ENCODE measurements at places on chromosomes 7 and 10.

DNA sequence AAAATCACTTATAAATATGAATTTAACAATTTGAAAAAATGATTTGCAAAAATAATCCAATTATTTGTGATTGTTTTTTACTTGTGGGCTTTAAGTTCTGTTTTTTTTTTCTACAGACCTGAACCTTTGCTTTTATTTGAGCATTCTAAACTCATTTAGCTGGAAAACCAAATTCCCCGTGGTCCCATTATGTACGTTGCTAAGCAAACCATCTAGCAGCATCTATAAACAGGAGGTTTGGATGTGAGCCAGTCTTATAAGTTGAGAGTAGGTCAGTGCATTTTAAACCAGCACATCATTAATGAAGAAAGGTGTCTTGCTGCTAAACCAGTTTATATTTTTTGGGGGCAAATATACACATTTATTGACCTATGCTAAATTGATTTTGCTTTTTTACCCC lies 77.3 kb downstream of the LRRN3 start:
- DNase-seq: no peak

DNA sequence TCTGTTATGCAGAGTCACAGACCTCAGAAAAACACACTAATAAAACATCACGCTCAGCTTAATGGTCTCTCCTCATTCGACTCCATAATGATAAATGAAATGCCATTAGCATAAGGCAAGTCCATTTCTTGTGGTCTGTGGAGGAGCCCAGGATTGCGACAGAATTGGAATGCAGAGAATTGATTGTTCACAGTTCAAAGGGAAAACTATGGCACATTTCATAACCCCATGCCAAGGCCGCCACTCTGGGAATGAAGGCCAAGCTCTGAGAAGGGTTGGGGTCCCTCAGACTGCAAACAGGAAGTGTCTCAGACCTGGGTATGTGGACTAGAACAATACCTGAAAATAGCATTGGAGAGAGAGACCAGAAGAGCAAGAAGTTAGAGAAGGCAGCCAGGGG lies 398.9 kb downstream of the ADRA2A start:
- DNase-seq: no peak

- no peak for DNase-seq
Measured at GRCh38 chr7:47546171-47546570, 35.7 kb downstream of the TNS3 start.

GRCh38 chr10:80709866-80710265 lies 172.2 kb downstream of the SH2D4B start:
- DNase-seq: no peak

DNA sequence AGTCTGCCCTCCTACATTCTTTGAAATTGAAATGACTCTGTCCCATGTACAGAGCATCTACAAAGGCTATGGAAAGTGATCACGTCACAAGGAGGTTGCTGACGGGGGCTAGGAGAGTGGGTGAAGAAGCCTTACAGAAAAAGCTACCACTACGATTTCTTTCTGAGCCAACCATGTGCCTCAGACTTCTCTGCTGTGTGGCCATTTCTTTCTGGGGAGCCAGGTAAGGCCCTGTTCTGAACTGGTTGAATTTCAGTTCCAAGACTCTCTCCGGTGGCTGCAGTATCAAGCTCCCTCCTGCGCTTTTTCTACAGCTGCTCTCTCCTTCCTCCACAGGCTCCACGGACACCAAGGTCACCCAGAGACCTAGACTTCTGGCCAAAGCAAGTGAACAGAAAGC lies 112.5 kb upstream of the PRSS1 start:
- peak; percentile 15 for DNase-seq

- DNase-seq: no peak
Measured at GRCh38 chr10:98957801-98958200, 277.9 kb downstream of the HPSE2 start.

GRCh38 chr7:116653204-116653603 lies 18.8 kb upstream of the MET start:
- no peak for DNase-seq

DNA sequence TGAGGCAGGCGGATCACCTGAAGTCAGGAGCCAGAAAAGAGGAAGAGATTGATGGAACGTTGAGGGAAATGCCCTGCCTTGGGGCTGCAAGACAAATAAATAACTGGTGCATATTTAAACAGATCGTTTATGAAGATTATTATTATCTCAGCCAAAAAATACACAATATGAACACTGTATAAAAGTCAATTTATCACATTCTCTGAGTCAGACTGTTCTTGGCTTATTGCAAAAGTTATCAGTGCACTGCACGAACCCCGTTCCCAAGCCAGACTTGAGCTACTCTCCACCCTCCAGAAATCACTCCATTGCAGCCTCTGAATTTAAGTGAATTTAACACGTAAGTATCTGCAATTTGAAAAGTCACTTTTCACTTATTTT lies 1.6 kb downstream of the DNMBP start:
- DNase-seq: no peak

GRCh38 chr7:150997817-150998216 lies 7.0 kb downstream of the NOS3 start:
- no peak for DNase-seq

DNA sequence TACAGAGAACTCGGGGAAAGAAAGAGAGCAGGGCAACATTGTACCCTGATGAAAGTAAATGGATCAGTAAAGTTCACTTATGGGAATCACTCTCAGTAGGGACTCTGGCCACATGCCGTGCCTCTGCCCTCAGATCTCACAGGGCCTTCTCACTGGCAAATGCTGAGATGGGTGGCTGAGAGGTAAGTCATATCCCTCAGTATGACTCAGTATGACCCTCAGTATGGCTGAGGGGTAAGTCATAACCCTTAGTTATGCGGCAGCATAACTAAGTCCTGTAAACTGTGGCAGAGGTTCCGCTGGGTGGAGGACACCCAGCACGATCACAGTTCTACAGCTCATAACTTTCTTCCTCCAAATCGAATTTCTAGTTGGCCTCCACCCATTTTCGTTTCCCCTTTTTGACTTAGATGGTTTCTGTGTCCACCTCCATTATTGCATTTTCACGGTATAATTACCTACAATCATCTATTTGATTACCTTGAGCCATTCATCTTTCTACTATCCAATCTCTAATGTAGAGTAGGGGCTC lies 26.5 kb upstream of the WNT16 start:
- DNase-seq: no peak

DNA sequence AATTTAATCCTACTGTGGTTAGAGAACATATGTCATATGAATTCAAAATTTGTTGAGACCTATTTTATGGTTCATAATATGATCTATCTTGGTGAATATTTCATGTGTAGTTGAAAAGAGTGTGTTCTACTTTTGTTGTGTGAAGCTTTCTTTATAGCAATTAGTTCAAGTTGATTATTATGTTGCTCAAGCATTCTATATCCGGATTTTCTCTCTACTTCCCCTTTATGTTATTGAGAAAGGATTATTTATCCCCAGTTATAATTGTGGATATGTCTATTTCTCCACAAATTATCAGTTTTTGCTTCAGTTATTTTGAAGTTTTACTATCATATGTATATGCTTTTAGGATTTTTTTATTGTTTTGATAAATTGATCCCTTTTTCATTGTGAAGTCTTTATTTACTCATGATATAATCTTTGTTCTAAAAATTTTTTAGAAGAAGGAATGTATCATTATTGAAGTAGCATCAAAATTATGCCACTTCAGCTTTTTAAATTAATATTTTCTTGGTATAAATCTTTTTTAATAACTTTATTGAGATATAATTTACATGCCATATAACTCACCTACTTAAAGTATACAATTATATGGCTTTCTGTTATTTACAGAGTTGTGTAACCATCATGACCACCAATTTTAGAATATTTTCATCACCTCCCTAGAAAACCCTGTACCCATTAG lies 12.0 kb upstream of the MEST start:
- DNase-seq: no peak

- DNase-seq: no peak
Measured at GRCh38 chr7:112930787-112931186, 140.6 kb upstream of the TMEM168 start.

- no peak for DNase-seq
Measured at GRCh38 chr7:46695051-46695708, 774.1 kb upstream of the IGFBP3 start.

DNA sequence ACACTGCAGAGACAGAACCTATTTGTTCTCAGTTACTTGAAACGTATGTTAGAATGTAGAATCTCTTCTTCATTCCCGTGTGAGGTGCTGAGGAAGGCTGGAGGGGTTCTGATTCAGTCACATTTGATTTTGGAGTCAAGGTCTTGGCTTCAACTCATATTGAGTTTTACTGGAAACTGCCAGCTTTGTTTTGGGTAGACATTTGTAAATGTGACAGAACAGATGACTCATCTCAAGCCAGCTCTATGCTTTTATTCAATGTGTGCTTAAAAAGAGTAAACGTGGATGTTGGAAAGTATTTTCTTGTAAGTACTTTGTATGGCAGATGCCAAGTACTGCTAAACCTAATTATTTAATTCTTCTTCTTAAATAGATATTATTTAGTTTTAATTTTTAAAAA lies 780.8 kb upstream of the C7orf33 start:
- DNase-seq: no peak

- no peak for DNase-seq
Measured at GRCh38 chr10:110733218-110733952, 89.2 kb downstream of the RBM20 start.

- no peak for DNase-seq
Measured at GRCh38 chr10:127036987-127037386, 131.8 kb downstream of the DOCK1 start.

DNA sequence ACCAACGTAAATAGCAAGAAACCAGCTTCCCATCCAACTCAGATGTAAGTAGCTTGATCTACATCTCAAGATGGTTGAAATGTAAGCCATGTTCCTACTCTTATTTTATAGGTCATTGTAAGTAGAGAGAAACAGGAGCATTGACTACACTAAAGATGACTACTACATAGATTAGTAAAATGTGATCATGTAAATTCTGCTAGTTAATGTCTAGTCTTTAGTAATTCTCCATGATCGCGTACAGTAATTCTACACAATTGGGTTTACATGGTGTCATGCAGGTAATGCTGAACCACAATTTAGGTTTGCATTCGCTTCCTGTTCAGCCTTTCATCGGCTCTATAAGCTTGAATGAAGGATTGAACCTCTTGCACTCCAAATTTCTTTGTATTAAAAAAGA lies 14.9 kb upstream of the SFMBT2 start:
- no peak for DNase-seq

GRCh38 chr10:21159669-21160068 lies 262.6 kb upstream of the NEBL start:
- DNase-seq: no peak

DNA sequence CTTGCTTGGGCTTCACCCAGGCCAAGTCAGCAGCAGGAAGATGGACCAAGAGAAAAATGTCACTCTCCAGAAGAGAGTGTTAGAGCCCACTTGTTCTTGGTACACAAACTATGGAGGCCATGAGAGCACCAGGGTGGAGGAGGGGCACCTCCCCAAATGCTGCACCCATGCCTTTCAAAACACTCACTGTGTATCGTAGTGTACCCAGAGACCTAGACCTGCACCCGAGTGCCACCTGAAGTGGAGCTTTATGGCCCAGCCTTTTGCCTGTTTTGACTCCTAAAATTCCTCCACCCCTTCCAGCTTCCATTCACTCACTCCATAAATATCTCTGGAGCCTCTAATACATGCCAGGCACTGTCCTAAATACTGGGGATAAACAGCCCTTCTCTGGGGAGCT lies 5.0 kb downstream of the SFTPD start:
- DNase-seq: no peak

DNA sequence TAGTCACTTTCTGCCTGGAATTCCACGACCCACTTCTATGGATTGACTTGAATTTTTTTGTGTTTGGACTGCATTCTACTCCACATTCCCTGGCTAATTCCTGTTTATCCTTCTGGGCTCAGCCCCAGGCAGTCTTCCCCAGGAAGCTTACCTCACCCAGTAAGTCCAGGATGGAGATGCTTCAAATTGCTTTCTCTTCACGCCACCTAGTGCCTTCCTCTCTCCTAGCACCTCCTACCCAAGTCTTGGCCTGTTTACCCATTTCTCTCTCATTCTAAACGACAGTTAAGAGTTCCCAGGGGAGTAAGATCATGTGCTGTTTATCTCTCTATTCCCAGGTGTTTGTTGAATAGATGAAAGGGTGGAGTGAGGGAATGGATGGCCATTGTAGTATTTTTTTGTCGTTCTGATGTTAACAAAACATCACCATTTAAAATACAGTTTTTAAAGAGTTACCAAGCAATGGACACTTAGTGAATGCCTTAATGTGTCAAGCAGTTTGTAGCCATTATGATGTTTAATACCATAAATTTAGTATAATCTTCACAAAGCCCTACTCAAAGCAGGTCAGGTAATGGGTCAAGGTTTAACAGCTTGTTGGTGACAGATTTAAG lies 45.5 kb upstream of the TARP start:
- DNase-seq: no peak

DNA sequence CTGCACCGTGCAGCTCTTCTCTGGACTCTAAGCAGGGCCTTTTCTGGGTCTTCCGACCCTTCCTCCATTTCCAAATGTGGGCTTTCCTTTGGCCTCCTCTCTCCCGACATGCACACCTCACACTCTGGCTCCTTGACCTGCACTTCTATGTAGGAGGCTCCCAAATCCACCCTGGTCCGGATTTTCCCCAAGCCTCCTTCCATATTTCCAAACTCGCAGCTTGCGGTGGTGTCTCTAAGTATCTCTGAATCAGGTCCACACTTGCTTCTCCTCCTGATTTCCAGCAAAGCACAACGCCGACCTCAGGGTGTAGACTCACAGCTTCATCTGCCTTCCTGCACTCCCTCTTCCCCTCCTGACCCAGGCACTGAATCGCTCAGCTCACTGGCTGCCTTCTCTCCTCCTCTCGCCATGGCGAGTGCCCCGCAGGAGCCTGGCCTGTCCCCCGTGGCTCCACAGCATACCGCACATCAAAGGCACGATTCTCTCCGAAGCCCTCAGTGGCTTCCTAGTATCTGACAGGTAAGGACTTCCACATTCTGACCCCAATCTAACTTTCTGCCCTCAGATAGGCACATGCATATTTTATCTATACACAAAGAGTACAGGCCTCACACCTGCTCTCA lies 27.8 kb downstream of the DIP2C start:
- DNase-seq: no peak

GRCh38 chr10:77685432-77685831 lies 47.8 kb upstream of the KCNMA1 start:
- no peak for DNase-seq

DNA sequence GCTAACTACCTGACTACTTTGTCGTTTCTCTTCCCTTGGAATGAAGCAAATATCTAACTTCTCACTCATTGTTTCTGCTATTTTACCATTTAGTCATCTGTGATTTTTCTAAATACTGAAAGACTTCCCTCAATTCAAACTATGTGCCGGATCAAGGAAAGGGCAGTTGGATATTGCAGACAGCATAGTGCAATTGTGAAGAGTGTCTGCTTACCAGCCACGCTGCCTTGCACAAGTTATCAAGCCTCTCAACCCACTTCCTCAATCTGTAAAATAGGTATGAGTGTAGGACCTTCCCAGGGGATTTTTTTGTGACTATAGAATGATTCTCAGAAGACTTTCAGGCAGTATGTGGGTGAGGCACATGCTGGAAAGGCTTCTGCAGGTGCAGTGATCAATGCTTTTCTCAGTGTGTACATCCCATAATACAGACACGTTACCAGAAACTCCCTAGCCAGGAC lies 54.3 kb downstream of the EGFR start:
- DNase-seq: no peak

All from stimulated activated CD8-positive, alpha-beta memory T cell treated with anti-CD3 and anti-CD28 coated beads, Interleukin-4, amount 100 ng/mL, for 4 hours (primary cell).